ENCODE measurements at places on chromosomes 3 and 15.

- no peak for DNase-seq
Observed at GRCh38 chr15:40986820-40987219, 33.5 kb downstream of the CHAC1 start.

GRCh38 chr15:39738998-39739397, 43.6 kb downstream of the FSIP1 start:
- no peak for DNase-seq

GRCh38 chr3:136836511-136837156, 17.7 kb downstream of the SLC35G2 start:
- DNase-seq, result no peak

- DNase-seq, result no peak
Observed at GRCh38 chr3:116093374-116093773, 351.9 kb downstream of the LSAMP start.

DNA sequence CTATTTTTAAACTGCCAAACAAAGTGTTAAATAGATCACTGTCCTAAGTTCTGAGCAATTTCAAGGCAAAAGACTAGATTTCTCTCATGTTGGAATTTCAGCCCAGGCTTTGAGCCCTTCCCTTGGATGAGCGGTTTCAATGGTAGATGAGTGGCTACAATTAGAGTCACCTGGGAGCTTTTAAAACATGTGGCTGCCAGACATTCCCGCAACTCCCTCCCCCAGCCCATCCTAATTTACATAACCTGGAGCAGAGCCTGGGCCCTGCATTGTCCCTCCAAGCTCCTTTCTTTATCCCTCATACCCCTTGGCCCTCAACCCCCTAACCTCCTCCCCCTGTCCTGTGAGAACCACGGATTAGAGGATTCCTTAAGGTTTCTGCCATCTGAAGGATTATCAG, 357.5 kb upstream of the UMPS start:
- no peak for DNase-seq

- DNase-seq, result no peak
Observed at GRCh38 chr3:135143474-135143873, 348.4 kb downstream of the EPHB1 start.

- no peak for DNase-seq
Observed at GRCh38 chr3:138232705-138233364, 45.7 kb downstream of the ARMC8 start.

DNA sequence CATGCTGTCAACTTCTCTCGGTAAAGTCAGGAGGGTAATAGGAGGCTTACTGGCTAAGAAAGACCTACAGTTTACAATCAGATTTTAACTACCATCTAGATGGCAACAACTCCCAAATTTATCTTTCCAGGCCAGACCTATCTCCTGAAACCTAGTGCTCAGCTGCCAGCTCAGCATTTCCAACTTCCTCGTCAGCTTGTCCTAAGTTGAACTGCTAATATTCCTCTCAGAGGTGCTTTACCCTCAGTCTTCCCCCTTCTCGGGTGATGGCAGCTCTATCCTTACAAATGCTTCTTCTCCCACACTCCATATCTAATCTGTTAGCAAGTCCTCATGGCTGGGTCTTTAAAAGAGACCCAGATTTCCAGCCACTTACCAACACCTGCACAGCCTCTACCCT, 36.9 kb upstream of the UBE2E2 start:
- no peak for DNase-seq

DNA sequence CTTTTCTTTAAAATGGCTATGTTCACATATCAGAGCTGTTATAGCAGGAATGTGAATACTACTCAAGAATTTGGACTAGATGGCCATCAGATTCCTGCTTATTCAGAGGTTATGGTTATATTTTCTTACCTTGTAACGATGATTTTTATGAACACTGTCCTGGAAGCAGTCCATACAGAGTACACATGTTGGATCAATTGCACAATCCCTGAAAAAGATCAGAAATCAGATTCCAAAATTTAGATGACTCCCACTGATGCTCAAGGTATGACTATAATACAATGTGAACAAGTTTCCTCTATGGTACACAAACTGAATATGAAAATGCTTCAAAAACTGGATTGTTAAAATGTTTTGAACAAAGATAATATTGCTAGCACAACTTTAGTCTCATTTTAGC, 23.3 kb downstream of the UBR1 start:
- DNase-seq, result no peak

DNA sequence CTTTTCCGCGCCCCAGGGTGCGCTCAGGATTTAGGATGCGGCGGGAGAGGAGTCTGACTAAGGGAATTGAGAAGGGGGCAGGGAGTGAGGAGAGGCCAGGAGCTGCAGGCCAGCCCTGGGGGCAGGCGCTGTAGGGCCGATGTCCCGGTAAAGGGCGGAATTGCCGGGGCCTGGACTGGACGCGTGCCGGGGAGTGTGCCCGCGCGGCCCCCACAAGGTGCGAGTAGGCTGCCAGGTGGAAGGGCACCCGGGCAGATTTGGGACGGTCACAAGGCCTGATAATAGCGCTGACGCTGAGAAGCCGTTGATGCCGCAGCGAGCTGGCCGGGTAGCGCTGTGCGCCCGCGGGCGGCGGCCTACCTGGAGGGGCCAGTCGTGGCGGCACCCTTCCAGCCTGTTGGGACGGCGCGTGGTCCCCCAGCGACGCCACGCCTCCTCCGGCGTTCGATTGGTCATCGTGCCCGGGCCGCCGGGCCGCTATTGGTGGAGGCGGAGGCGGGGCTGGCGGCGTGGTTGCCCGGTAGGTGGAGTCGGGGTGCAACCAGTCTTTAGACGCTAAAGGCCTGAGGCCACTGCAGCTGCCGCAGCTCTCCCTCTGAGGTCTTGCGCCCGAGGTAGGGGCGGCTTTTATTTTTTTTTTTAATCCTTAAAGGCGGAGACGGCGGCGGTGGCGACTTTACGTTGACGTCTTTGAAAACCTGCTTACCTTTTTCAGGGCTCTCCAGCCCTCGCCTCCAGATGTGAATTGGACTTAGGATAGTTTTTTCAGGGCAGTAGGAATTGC, 903 bp downstream of the SLC25A38 start:
- DNase-seq, result peak; percentile 91

DNA sequence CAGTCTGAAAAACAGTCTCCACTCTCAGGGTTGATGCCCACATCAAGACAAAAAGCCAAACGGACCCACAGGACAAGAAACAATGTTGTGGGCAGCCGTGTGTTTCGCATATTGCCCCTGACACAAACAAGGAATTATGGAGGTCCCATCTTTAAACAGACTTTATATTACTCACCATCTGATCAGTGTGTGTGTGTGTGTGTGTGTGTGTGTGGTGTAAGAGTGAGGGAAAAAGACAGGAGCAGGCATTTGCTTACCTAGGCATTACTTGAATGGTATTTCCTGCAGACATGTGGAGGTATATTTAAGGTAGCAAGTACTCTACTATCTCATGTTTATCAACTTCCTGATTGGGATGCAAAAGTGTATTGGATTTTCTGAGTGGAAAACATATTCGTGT, 136.3 kb downstream of the TMCO5A start:
- DNase-seq, result no peak

GRCh38 chr15:92205255-92205739, 188.4 kb upstream of the ST8SIA2 start:
- no peak for DNase-seq

DNA sequence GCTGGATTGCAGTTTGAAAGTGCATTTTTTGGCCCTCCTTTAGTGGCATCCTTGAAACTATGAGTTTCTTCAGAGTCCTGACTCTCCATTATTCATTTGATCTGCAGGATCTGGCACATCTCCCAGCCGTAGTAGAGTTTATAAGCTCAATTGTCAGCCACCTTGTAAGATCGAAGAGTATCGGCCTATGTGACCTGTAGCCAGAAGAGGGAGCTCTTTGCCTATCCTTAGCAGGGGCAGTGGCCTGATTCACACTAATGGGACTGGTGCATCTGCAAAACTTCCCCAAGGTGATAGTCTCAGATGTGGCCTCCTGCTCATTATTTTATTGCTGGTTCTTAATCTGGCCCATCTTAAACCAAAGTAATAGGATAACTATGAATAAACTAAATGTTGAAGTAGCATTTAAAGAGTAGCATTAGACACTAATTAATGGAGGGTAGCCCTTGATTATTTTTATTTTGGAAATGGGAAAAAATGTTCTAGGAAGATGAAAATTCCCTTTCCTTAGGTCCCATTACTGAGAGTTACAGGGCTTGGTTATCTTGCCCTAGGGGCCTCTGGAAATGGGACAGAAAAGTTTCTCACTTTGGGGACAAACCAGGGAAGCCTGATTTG, 21.2 kb downstream of the GCSAM start:
- peak; percentile 53 for DNase-seq

- peak; percentile 67 for DNase-seq
Observed at GRCh38 chr3:149579838-149580542, 77.8 kb downstream of the WWTR1 start.

DNA sequence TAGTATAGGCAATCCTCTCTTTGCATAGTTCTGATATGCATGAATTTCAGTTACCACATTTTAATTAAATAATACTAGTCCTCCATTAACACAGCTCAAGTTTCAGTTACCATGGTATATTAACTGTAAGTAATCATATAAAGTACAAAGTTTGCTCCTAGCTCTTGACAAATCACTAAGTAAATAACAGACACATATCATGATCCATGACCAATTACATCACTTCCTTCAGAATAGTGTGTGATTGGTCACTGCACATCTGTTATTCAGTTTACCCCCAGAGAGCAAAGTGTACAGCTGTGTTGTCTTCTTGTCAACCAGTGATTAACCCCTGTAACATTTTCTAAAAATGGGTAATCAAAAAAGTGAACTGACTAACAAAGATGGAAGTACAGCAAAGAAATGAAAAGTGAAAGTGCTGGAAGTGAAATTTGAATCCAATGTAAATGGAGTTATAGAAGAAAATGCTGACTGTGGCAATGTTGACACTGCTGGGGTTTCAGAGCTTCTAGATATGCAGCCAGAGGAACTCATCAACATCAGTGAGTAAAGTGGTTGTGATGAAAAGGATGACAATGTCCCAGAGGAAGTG, 30.2 kb upstream of the LEKR1 start:
- peak; percentile 26 for DNase-seq

DNA sequence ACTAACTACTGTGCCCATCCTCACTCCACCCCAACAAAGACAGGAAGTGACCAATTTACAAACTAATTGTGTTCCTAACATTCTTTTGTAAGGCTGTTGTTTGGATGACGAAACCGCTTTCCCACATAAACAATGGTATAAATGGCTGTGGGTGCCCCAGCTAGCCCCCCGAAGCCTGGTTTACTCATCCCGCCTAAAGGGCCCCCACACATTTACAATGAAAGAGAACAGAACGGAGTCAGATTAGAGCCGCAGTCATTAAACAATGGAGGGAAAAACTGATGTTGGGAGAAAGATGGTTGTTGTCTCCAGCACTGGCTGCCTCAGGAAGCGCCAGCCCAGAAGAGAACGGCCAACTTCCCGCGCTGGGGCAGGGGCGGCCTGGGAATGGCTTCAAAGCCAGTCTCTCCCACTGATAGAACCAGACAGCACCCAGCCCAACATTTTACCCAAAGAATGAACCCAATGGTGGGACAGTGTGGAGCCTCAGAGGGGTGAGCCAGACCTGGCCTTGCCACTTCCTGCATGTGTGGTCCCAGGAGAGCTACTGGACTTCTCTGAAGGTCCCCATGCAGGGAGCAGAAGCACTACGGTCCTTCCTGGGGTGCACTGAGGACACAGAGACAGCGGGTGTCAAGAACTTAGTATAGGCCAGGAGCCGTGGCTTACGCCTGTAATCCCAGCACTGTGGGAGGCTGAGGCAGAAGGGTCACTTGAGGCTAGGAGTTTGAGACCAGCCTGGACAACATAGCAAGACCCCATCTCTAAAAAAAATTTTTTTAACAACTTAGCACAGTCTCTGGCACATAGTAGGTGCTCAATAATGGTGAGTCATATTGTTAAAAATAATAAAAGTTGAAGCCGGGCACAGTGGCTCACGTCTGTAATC, 75.8 kb upstream of the GATA2 start:
- no peak for DNase-seq
